ENCODE measurements at places on chromosomes 3 and 15. TPM values are rescaled to one million over a fixed set of nuclear protein-coding genes. Genes with fewer than 3 reads are reported as not detected.

DNA sequence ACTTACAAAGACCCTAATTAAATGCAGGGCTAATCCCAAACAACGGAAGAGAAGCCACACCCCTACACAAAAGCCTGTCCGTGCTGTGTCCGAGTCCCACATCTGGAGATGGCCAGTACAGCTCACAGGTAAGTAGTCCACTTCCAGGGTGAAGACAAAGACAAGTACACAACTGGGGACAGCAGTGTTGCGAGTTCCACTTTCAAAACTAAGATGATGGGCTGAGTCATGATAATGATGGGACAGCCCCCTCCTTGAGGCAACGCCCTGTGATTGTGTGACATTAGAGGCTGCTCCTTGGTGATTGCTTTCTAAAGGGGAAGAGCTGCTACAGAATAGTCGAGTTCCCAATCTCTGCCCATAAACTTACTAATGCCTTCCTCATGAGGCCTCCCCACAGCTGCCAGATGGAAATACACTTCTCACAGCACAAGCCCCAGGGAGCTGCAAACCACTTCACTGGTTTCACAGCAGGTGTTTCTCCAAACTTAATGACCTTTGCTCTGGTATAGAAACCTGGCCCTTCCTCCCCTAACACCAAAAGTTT, 27.6 kb downstream of the RFT1 start:
- no peak for DNase-seq

- DNase-seq = no peak
These were observed 175.3 kb downstream of the UACA start for GRCh38 chr15:70587896-70588567.

DNA sequence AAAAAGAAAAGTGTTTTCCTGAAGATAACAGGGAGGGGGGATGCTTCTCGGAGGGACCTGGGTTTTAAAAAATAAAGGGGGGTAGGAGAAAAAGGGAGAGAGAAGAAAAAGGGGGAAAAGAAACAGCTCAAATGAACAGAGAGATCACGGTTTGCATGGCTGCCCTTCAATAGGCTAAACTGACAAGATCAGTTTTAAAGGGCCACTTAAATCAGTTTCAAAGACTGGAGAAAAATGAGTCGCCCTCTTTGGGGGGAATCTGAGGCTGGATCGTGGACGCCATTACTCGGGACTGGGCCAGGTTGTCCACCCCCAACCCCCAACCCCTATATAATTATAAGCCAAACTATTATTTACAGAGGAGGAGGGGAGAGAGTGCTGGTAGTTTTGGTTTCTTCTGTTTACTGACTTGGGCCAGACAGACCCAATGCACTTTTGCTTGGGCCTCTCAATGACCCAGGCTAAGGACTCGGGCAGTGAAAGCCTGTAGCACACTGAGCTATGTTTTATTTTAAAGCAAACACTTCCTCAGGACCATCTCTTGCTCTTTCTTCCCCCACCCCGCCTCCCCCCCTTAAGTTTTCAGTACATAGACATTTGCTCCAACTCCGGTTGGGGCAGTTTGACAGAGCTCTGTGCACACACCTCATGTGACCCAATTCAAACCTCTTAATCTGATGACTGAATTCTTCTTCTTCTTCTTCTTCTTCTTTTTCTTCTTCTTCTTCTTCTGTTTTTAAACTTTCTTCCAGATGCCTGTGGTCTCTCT, 6.3 kb downstream of the NR2F2 start:
- no peak for DNase-seq

The GOLGA6A gene
- not detected for polyA plus RNA-seq

The KBTBD12 gene
- 1.1 TPM for polyA plus RNA-seq

The FAM3D gene
- 1.9 TPM for polyA plus RNA-seq

The RARRES1 gene
- 9.5 TPM for polyA plus RNA-seq
